ENCODE measurements at places on chromosomes 2 and 18.

GRCh38 chr2:154901063-154901462, 202.6 kb downstream of the KCNJ3 start:
- DNase-seq: no peak

DNA sequence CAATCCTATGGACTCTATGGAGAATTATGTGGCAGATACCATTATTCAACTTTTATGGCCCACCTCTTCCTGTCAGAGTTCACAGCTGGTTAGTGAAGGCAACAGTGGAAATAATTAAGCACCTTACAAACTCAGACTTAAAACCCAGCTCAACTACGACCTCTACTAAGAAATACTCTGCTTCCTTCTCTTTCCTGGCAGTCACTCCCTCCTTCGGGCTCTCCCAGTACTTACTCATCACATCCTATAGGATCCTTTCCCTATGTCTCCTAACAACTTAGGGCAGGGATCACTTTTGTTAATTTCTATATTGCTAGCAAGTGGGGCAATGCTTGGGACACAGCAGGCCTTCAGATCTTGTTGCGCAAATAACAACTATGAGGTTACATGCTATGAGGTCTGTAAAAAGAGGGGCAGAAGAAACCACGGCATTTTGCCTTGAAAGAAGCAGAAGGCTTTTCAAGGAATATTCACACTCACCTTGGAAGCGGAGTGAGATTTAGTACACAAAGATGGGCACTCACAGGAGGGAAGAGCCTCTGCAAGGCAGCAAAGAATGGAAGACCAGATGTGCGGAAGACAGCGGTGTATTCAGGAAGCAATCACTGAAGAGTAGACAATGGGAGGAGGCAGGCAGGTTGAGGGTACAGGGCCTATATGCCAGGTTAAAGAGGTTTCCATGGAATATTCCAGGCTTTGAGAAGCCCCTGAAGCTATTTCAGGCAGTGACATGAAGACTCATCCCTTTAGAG, 2.1 kb downstream of the STK39 start:
- DNase-seq: no peak

GRCh38 chr18:45687621-45688020, 36.4 kb upstream of the SLC14A1 start:
- DNase-seq: no peak

DNA sequence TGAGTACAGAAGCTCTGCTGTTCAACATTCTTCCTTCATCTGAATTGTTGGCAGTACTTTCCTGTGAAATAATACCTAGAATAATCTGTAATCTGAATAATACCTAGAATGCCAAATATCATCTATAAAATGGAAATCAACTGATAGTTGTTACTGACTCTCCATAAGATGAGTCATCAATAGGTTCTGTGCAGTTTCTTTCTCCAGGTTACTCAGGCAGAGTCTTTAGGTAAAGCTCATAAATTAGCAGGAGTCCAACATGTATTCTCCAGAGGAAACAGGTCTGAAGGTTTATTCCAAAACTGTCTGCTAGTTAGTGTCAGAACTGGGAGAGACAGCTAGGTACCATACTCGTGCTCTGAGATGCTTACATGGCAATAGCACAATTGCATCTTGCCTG, 282.0 kb upstream of the MAP2 start:
- DNase-seq: no peak

- DNase-seq: peak; percentile 73
Observed at GRCh38 chr18:75896865-75897264, 469.4 kb upstream of the SMIM21 start.

GRCh38 chr2:38173683-38174082, 97.7 kb upstream of the CYP1B1 start:
- DNase-seq: no peak

GRCh38 chr2:240662681-240663080, 20.0 kb downstream of the AQP12B start:
- DNase-seq: peak; percentile 4

- no peak for DNase-seq
Observed at GRCh38 chr2:68415521-68415920, 50.4 kb downstream of the PLEK start.

DNA sequence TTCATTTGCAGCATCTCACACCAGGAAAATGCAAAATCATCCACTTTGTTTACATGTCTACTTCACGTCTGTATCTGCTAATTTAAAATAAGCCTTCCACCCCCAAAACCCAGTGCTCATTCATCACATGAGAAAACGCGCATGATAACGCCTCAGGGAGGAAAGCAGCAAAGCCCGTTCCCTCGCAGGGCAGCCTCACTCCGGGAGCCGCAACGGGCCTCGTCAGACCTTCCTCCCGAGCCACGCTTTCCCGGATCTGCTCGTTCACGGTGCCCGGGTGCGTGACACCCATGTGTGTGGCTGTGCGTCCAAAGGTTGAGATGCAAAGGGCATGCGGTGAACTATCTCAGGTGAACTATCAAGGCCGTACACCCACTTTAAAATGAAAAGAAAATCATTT, 59.8 kb downstream of the NDUFA10 start:
- no peak for DNase-seq

DNA sequence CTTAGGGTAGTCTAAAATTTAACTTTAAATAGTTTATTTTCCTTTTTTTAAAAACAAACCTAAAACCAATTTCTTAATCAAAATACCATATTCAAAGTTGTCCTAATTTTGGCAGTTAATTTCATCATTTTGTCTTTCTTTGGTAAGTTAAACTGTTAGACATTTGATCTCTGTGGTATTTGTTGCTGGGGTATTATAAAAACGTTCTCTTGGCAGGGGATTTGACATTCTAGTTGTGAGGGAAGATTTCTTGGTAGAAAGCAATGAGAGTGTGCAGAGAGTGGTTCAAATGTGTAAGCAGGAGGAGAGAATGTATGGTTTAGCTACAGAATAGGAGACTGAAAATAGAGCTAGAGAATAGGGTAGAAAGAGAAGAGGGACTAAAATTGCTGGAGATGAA, 14.6 kb downstream of the GULP1 start:
- DNase-seq: no peak

DNA sequence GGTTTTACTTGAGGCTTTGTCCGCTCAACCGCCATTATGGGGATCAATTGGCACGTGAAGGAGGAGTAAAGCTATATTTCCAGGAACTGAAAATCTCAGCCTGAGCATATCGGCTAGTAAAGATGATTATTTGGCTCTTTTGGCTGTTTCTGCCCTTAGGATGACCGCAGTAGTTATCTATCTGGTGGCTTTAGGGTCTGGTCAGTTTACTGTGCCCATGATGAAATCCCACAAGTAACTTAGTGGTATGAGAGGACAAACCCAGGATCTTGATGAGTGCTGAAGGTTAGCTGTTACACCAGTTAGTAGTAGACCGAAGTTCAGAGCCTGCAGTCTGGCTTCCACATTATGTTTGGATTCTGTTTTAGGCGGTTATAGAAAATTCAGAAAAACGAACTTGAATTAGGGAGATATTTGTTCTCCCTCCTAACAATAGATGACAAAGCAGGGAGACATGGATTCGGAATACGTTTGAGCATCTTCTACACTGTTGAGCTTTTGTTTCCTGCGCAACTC, 1.2 kb downstream of the MAT2A start:
- DNase-seq: peak; percentile 25

- peak; percentile 80 for DNase-seq
Observed at GRCh38 chr2:202703091-202703490, 68.3 kb downstream of the FAM117B start.

DNA sequence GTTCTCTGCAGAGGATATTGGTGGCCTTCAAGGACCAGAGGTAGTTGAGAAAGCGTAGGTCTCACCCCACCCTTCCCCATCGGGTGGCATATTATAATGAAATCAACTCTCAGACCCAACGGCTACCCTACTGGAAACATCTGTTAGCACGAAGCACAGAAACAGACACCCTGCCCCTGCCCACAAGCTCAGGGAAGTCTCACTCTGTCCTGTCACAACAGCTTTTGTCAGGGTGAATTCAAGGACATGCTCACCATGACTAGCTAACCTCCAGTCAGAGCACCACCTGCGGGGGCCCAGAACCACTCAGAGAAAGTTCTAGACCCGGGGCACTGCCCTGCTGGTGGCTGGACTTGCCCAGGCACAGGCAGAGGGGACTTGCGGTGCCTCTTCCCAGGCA, 3.5 kb upstream of the B3GNT7 start:
- no peak for DNase-seq

All from kidney tubule cell (primary cell).